ENCODE measurements at places on chromosomes 16 and 17.

- DNase-seq, result no peak
Measured at GRCh38 chr17:43316522-43317142, 82.2 kb upstream of the ARL4D start.

DNA sequence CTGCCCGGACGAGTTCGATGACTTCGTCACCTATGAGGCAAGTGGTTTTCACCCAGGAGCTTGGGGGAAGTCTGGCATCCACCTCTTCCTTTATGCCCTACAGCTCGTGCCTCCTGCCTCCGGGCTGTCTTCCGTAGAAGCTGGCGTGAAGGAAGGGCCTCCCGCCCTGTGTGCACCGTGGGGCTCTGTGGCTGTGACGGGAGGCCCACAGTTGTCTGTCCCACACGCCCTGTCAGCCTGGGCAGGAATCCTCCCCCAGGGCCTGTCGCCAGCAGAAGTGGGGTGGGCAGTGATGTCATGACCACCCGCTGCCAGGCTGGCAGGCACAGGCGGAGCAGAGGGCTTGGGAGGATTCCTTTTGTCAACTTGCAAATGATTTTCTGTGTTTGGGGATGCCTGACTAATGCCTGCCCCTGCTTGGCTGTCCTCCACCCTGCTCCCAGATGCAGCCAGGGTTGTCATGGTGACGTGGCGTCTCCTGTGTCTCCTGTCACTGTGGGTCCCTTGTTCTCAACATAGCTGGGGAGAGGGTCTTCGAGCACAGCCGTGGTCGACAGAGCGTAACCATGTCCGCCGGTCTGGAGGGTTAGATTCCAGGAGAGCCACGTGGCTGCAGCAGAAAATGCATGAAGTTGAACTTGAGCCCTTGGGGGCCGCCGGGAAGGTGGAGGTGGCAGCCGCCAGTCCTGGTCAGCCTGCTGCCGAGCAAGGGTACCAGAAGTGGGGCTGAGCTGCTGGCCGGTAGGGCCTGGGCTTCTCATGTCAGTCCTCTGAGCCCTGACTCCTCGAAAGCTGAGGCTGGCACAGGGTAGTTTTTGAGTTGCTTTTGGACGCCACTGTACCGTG, 46.1 kb downstream of the RAB11FIP3 start:
- no peak for DNase-seq

DNA sequence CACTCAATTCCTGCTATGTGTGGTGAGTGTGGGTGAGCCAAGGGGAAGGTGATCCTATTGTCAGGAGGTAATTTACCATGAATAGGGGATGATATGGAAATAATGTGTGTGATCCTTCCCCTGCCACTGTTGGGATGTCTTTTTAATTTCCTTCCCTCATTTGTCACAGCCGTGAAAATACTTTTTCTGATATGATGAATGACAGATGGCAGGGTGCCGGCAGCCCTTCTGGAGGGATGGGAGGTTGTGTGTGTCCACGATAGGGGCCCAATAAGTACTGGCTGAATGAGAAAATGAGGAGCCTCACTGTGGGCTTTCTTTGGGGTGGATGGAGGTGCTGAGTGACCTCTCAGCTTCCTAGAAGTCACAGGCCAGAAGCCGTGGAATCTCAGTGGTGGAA, 109.5 kb downstream of the PRKCB start:
- no peak for DNase-seq

GRCh38 chr16:15605839-15606517, 37.0 kb downstream of the MARF1 start:
- DNase-seq, result no peak

GRCh38 chr17:2157675-2158395, 102.9 kb downstream of the HIC1 start:
- DNase-seq, result no peak

- DNase-seq, result no peak
Measured at GRCh38 chr16:56357765-56358322, 67.5 kb downstream of the AMFR start.

DNA sequence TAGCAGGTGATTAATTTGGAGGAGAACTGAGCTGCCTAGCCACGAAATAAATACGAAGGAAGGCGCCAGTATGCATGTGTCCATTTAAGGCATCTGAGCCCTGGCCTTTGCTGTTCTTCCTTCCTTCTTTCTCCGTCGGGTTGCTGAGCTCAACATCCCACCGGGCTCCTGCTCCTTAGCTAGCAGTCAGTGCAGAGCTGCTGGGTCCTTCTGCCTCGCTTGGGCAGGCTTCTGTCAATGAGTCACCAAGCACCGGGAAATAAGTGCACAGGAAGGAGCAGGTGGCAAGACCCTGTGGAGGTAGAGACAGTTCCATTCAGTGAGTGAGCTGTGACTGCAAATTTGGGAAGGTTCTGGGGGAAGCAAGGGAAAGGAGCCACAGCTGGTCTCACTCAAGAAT, 120.7 kb downstream of the CCDC182 start:
- no peak for DNase-seq

DNA sequence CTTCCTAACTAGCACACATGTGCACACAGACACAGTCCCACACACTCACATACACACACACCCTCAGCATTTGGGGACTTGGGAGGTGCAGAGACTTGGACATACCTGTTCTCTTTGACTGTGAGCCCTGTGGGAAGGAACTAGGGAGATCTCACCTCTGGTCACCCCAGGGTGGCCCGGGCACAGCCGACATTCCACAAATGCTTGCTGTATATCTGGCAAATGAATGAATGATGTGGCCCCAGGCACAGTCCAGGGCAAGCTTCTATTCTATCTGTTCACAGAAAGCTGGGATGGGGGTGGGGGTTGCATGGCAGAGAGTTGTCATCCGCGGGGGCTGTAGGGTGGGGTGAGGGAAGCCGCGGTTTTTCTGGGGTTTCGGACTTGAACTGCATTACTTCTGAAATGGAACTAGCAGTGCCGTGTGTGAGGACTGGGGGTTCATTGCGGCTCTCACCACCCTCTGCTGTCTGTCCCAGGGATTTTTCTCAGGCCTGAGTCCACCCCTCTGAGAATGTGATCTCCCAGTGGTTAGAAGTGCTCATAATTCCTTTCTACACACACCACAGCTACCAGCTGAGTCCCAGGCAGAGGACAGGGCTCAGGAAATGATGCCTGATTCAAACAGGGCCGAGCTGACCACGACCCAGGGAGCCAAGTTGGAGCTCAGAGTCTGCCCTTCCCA, 3.3 kb upstream of the RIPOR1 start:
- DNase-seq, result no peak

DNA sequence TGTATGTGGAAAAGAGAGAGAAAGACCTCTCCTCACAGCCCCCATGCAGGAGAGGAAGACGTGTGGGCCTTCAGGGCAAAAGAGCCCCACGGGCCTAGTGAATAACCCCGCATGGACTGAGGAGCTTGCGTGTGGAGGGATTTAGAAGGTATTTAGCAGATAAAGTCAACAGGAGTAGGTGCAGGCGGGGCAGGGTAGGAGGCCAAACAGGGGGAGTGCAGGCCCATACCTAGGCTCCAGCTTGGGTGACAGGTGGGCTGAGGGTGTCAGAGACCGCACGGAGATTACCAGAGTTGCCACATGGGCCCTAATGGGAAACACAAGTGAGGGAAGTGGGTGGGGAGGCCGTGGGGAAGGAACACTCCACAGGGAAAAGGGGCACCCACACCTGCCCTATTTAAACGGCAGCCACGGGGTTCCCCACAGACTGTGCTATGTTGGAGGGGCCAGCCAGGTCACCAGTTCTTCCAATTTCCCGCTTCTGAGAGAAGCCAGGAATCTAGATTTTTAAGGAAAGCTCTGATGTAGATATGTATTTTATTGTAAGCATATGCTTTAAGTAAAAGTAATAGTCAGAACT, 8.2 kb upstream of the CNGB1 start:
- no peak for DNase-seq

DNA sequence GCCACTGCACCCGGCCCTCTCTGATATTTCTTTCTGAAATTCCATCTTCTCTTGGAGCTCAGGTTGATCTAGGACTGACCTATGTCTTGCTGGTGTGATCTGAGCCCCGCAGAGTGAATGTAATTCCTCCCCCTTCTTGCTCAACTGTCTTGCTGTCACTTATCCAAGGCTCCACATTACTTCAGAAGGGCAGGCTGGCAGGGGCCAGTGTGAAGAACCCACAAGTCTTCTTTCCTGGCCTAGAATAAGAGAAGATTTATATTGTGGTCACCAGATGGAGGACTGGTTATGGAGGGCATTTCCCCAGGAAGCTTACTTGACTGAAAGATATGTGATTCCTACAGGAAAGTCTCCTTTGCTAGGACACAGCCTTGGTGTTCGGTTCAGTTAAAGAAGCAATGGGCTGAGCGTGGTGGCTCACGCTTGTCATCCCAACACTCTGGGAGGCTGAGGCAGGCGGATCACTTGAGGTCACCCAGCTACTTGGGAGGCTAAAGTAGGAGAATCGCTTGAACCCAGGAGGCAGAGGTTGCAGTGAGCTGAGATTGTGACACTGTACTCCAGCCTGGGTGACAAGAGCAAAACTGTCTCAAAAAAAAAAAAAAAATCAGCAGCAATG, 13.4 kb downstream of the ITGAL start:
- no peak for DNase-seq

DNA sequence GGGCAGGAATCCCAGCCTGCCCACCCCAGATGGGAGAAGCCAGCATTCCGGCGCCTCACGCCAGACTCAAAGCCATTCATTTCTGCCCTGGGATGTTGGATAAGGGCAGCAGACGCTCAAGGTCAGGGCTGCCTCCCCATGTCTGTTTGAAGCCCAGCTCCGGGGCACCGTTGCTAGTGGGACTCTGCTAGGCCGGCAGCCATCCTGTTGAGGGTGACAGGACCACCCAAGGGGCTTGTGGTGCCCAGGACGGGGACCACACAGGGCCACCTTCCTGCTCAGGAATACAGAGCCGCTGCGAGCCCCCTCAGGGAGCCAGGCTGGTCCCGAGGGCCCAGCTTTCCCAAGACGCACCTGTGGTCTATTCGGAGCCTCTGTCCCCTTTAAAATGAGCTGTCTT, 101.7 kb upstream of the CREBBP start:
- DNase-seq, result no peak

GRCh38 chr16:84694980-84695379, 4.8 kb upstream of the USP10 start:
- no peak for DNase-seq

GRCh38 chr16:1132431-1132830, 20.5 kb upstream of the CACNA1H start:
- DNase-seq, result no peak

DNA sequence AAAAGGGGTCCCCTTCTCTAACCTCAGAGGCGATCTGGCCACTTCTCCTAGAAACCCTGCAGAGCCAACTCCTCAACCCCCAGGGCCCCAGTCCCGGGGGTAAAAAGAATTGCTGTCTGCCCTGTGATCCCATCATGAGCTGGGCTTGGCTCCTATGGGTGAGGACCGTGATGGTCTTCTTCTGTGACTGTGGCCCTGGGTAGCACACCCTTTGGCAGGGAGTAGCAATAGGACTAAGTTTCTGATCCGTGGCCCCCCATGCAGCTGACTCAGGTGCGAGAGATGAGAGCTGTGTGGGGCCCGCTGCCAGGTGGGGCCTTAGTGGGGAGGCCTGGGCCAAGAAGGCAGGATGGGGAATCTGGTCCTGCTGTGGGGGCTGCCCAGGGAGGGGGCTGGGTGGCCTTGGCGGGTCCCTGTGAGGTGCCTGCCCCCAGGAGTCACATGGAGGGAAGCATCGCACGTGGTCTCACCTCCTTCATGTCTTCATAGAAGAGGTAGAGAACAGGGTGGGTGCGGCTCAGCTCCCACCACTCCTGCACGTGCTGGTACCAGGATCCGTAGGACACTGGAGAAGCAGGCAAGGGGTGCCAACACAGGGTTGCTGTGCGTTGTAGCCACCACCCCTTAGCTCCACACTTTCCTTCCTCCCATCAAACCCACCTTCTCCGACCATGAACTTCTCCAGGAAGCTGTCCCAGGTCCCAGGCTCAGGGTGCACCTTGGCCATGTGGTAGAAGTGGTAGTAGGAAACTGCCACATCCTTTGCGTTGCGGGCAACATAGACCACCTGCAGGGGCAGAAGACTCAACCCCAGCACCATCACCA, 3.3 kb downstream of the SULT1A1 start:
- DNase-seq, result no peak

DNA sequence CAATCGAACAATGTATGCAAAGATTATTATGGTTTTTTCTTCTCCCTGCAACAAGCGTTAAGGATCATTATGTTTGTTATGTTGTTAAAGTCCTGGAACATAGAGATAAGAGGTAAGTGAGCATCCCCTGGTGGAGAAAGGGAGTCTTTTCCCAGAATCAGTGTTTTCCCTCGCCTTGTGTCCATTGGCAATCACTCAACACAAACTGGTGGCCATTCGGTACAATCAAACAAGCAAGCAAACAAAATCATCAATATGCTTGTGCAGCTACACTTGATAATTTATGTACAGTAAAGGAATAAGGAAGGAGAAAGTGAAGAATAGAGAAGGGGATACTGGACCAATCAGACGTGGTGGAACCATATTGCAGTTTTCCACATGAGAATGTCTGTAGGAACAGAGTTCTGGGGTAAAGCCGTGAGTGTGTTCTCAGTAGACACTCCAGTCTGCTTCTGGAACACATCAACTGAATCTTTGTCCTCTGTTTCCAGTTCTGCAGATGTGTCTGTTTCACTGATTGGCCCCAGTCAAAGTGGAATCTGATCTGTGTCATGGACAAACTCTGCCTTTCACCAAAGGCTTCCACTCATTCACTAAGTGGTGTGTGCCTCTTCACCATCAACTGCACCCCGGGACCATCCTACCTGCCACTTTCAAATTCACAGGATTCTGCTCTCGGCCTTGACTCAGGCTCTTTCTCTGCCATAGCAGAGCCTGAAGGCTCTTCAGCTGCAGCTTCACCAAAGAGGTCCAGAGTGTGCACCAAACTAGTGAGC, 169.5 kb downstream of the AHSP start:
- no peak for DNase-seq

- DNase-seq, result no peak
Measured at GRCh38 chr16:23031508-23032098, 117.6 kb downstream of the USP31 start.

- DNase-seq, result no peak
Measured at GRCh38 chr17:81456798-81457197, 55.8 kb downstream of the ACTG1 start.

DNA sequence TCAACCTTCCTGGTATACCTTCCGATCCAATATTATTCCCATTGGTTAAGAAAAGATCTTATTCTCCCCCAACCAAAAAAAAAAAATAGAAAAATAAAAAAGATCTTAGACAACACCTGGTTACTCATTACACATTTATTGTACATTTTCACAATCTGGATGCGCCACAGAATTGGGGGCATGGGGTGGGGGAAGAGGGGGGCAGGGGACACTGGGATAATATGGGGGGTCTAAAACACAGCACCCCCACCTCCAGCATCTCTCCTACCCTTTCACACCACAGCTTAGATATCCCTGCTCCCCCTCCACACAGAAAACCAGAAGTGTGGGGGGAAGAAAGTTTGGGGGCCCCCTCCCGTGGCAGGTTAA, 3.7 kb downstream of the VAMP2 start:
- no peak for DNase-seq

Data from stimulated activated CD4-positive, alpha-beta T cell treated with anti-CD3 and anti-CD28 coated beads, Interleukin-4, amount 100 ng/mL, for 1 hour (primary cell).